Cerebellar cortex (tissue), 1 donor: ENCODE measurements at places on chromosomes 4 and X.

DNA sequence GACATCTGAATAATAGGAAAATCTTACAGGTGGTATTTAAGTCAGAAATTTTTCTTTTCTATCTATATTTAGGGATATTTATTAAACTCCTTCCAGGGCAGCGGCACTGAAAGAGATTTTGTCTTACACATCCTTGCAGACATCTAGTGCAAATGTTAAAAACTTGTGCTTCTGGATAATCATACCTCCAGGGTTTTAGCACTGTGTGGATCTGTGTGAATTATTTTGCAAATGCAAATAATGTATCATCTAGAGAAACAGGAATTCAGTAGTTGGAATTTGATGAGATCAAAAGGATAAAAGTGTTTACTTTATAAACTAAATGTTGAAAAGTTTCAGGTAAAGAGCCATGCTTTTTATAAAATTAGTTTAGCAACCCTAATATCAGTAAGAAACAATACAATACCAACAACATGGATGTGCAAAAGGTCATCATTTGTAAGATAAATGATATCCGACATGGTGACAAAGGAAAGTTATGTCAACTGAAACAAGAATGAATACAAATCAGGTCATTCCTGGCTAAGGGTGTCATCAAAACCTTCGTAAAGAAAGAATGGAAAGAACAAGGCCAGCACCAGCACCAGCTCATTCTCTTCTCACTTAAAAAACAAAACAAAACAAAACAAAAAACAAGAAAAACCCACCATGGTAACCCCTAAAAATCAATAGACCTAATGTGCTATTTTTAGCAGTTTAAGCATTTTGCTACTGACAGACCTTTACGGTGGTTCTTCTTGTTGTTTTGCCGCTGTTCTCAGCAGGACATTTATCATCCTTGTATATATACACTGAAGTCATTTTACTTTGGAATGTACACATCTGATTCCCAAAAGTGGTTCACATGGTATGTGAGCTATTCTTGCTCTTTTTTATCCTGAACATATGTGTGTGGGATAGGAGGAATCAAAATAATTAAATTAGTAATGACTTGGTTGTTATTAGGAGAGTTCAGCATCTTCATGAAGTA, 219.7 kb upstream of the NDST3 start:
- DNase-seq = no peak

- DNase-seq = no peak
Measured at GRCh38 chrX:13023567-13023966, 20.9 kb downstream of the FAM9C start.

GRCh38 chrX:2658585-2659292, 32.4 kb upstream of the CD99 start:
- no peak for DNase-seq

DNA sequence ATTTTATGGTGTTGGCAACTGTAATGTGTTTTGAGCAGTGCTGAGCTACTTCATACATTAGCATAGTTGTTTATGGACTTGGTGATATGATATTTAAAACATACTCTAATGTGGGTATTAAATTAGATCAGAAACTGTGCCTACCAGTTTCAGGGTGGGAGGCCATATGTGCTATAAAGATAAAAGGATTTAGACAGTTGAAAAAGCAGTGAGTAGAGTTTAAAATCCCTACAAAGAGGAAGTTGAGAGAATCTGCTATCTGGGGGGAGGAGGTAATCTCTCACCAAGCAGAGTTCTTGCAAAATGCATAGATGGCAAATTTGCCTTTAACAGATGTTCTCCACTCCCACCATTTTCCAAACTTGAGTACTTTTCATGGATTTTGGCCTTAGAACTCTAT, 154.5 kb downstream of the SPOCK3 start:
- no peak for DNase-seq

DNA sequence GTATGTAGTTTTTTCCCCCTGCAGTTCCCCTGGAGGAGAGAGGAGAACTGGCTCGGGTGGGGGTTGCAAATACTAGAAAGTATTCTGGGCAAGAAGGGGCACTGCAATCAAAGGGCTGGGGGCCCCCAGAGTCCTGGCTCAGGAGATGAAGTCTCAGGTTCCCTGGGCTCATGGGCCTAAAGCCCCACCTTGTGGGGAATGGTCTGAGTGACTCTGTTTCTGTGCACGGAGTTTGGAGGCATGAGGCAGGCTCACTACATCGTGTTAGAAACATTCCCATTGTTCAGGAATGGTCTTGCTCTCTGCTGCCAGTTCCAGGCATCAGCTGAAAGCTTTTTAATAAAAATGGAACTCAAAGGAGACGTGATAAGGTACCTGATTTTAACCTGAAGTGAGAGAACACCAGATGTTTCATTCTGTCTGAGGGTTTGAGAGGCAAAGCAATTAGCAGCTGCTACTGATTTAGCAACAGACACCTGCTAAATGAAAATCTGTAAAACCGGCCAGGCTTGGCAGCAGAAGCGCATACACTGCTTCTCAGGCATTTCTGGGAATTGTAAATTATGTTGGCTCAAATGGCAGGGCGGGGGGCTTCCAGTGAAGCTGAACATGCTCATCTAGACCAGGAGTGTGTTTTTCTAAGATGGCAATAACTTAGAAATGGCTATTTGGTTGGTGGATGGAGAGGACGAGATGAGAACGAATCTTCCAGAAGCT, 122.7 kb downstream of the TMEM164 start:
- DNase-seq = peak; percentile 7

GRCh38 chrX:18894156-18894555, 89.8 kb downstream of the PHKA2 start:
- DNase-seq = no peak

DNA sequence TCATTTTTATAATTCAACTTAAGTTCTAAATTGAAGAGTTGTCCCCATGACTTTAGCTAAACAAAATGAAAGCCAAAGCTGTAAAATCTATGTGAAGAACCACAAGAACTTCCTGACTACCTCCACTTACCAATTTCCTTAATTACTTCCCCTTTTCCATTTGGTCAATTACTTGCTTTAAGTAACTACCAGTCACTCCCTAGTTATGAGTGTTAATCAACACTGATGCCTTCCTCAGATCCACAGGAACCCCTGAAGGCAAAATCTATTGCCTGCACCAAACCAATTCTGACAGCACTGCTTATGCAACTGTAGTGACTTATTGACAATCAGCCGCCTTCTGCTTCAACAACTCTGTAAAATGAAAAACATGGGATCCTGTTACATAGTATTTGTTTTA, 10.5 kb downstream of the RBMX start:
- no peak for DNase-seq

DNA sequence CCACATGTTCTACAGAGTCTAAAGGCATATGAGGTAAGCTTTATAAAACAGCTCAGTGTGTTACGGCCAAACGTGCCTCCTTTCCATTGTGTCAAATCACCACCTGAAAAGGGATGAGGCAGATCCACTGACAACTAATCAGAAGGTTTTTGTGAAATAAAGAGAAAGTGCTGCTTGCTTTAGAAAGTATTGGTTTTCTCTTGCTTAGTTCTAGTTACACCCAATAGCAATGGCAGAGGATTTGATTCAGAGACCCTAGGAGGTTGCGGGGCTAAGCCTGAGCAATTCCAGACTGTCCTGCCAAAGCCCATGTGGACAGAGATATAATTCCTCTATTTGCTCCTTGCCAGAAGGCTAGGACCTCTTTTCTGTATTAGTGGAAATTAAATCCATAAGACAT, 125.5 kb downstream of the SPRY1 start:
- peak; percentile 49 for DNase-seq

- no peak for DNase-seq
Measured at GRCh38 chr4:27096142-27096824, 235.6 kb downstream of the STIM2 start.

DNA sequence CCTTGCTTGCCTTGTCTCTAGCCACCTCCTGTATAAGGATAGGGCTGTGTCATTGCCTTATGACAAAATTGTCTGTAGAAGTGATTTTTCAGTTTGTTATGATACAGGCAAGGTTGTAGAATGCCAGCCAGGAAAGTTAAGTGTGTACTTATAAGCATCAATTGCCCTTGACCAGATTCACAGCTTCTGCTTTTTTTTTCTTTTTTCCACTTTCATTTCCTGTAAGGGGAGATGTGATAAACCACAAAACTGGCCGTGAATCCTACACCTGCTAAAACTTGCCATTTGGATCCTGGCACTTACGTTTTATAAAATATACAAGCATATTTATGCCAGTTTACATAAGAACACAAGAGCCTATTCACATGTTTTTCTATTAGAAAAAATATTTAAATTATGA, 35.0 kb upstream of the BMPR1B start:
- no peak for DNase-seq

DNA sequence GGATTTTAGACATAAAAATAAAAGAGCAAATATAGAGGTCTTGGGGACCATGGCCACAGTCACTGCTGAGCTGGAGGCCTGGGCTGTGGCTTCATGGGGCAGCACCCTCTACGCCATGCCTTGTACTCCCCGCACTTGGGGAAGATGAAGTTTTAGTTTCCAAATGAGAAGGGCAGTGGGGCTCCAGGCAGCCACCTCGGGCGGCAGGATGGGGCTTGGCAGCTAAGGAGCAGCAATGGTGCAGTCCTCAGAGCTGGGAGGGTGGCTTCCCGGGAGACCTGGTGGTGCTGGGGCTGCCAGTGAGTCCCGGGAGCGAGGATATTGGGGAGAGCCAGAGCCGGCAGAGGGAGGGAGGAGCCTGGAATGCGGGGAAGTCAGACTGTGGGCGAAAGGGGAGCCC, 2.4 kb downstream of the CXCR3 start:
- DNase-seq = no peak

- peak; percentile 55 for DNase-seq
Measured at GRCh38 chr4:140971077-140971792, 162.0 kb downstream of the RNF150 start.

GRCh38 chrX:22081475-22082092, 49.5 kb downstream of the PHEX start:
- DNase-seq = peak; percentile 13

GRCh38 chr4:158625544-158625943, 46.1 kb downstream of the C4orf46 start:
- no peak for DNase-seq

GRCh38 chrX:116142976-116143375, 27.6 kb upstream of the AGTR2 start:
- DNase-seq = no peak

- DNase-seq = peak; percentile 77
Measured at GRCh38 chr4:42703813-42704212, 46.9 kb upstream of the ATP8A1 start.

- DNase-seq = no peak
Measured at GRCh38 chr4:36323816-36324419, 42.5 kb downstream of the DTHD1 start.
